ENCODE measurements at places on chromosomes 3 and 15.

- no peak for DNase-seq
These were observed 91.6 kb upstream of the LIPC start for GRCh38 chr15:58340176-58340575.

DNA sequence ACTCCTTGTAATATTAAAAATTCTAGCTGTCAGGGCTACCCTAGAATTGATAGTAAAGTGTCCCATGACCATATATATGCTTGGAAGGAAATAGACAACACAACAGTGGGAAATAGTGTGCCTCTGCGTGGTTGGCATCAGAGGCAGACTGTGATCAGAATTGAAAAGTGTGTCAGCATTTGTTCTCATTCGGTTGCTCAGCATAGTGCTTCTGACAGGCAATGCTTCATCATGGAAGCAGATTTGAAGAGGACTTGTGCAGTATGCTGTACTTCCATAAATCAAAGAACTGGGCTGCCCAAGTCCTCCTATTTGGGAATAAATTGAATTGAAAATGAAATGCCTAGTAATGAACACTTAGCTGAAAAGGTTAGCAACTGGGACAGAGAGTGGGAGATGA is 435.7 kb downstream of the DIPK2A start:
- DNase-seq = no peak

DNA sequence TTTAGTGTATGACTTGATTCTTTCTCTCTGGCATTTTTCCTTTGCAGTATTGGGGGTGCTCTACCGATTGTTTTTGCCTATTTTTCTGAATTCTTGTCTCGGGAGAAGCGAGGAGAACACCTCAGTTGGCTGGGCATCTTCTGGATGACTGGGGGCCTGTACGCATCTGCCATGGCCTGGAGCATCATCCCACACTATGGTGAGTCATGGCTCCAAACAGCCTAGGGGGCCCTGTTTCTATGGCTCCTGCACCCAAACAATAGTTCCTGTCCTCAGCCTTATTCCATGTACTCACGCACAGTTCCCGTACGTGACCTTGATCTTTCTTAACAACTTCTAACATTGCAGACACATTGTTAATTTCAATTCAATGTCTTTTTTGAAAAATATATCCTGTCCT is 152.3 kb downstream of the SV2B start:
- DNase-seq = no peak

DNA sequence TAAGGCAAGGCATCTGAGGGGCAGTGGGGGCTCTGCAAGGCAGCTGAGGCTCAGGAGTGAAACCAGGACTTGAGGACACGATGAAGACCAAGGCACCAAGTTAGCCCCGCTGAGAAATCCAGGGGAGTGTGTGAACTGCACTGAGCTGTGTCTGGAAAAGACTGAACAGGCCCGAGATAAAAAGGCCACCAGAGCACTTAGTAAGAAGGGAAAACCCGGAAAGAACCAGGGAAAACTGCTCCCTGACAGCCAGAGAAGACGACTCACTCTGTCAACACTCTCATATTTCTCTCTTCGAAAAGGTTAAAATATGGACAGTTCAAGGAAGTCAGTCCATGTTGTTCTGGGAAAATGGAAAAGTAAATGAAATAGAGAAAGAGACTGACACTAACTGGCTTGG is 109.0 kb downstream of the SEC22A start:
- no peak for DNase-seq

DNA sequence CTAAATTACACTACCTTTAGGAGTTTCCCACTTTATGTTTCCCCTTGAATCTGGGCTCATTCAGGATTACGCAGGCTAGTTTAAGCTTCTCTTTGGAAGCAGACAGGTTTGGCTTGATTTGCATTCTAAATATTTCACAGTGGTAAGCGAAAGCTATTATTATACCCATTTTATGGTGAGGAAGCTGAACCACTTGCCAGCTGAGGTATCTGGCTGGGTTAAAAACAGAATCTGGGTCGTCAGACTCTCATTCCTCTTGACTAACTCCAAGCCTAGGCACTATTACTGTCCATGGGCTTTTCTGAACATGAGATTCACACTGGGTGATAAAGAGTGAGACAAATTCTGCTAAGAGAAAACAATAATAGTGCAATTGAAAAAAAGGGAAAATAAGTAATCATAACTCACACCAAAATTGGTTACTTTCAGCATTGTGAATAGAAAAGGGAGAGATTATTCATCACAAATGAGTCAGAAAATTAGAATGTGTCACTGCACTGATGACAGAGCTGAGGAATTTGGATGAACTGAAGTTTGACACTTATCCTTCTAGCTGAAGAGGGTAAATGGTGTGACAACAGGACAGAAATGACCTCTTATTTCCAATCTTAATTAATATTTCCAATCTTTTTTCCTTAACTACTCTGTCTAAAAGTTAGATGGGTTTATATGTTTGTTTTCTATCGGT is 211.3 kb downstream of the TIGIT start:
- DNase-seq = no peak

DNA sequence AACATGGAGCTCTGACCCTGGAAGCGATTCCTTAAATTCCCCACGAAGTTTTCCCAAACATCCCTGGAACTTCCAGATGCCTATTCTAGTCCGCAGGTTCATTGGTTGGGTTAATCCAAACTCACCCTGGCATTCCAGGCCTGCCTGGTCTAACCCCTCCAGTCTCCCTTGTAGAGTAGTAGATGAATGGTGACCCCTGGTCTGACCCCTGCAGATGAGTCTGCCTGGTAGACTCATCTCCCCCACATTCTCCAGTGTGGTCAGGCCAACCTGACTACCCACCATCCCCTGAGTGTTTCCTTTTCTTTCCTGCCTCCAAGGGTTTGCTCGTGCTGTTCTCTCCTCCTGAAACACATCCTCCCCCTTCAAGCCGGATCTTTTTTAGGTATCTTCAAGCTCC is 10.8 kb upstream of the HRH1 start:
- no peak for DNase-seq

GRCh38 chr15:88255484-88256278 is 858 bp downstream of the NTRK3 start:
- DNase-seq = no peak

- no peak for DNase-seq
These were observed 12.9 kb downstream of the MKRN2 start for GRCh38 chr3:12569836-12570235.

- DNase-seq = no peak
These were observed 92.8 kb downstream of the PCSK6 start for GRCh38 chr15:101396484-101397261.

- DNase-seq = no peak
These were observed 45.4 kb downstream of the EFHB start for GRCh38 chr3:19888428-19889152.

DNA sequence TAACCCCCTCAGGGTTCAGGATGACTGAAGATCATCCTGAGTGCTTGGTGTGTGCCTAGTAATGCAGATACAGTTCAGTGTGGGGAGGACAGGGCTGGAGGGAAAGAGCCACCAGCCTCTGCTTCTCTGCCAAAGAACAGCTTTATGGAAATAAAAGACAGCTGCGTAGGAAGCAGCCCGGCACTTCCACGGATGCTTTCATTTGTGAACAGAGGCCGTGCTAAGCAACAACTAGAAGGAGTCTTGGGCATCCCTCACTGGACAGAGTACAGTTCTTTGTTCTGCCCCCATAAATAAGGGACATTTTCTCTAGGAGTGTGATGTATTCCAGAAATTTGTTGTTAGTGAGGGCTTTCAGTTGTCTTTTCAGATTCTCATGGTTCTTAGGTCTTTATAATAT is 194.8 kb upstream of the RGMA start:
- no peak for DNase-seq

GRCh38 chr15:34818526-34818925 is 23.2 kb upstream of the ACTC1 start:
- DNase-seq = no peak

- no peak for DNase-seq
These were observed 33.3 kb downstream of the MAPK6 start for GRCh38 chr15:52052066-52052935.

DNA sequence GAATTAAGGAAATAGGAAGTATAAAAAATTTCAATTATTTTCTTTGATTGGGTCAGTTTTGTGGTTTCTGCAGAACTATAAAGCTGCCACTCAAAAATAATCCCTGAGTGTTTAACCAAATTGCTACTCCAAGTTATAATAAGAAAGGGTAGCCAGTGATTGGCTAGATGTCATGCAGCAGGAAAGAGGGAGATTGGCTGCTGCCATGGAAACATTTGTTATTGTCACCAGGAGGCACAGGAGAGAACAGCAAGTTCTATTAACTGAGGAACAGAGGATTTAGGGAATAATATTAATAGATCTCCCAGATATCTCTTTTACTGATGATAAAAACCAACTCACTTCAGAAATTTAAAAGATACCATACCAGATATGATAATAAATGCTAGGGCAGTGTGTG is 42.6 kb downstream of the CLDN1 start:
- DNase-seq = no peak

DNA sequence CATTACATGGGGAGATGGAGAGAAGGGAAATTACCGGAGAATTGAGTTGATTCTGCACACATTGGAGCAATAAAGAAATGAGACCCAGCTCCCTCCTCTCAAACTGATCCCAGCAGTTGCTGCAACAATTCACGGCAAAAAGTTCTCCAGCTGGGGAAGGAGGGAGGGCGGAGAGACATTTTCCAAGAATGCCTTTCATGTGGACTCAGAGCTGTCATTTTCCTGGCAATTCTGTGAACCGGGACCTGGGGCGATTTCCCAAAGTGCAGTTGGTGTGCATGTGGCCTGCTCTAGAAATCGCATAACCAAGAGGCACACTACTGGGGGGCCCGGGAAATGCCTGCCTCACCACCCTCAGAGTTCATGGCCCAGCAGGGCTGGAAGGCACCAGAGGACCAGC is 48.7 kb upstream of the IREB2 start:
- DNase-seq = no peak

GRCh38 chr3:52069855-52070254 is 13.5 kb upstream of the DUSP7 start:
- no peak for DNase-seq

DNA sequence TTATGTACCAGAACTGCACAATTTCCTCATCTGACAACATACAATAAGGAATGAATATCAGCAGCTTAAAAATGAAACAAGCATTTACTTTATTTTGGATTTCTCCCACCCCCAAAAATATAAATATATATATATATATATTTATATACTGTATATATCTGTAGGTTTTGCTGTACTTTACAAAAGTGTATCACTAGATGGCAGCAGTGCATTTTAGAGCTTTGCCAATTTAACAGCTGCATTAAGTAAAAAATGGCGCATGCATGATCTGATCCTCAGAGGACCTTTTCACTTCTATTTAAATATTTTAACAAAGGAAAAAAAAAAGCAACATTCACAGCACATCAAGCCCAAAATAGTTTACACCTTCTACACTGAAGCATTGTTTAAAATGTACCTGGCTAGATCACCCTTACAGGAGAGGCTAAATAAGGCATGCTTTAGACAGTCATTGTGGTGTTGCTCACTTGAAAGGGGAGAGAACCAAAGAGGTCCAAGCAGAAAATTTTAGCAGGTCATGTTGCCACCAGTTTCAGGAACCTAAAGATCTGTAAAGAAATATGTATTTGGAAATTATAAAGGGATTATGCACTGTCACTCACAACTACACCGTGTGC is 72.6 kb downstream of the NPTN start:
- no peak for DNase-seq

DNA sequence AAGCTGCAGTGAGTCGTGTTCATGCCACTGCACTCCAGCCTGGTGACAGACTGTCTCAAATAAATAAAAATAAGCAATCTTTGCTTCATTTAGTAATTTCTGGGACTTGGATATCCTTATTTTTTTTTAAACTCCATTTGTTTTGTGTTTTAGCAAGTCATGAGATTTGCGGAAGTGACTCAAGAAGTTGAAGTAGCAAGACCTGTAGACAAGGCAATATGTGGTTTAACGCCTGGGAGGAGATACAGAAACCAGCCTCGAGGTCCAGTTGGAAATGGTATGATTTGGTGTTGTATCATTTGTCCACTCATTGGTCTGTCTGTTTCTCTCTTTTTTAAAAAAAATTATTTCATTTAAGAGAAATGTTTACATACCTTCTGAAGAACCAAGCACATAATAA is 16.6 kb upstream of the RPLP1 start:
- no peak for DNase-seq

GRCh38 chr15:97947465-97948260 is 12.8 kb upstream of the ARRDC4 start:
- DNase-seq = no peak

- DNase-seq = no peak
These were observed 34.7 kb upstream of the C3orf38 start for GRCh38 chr3:88114878-88115549.

DNA sequence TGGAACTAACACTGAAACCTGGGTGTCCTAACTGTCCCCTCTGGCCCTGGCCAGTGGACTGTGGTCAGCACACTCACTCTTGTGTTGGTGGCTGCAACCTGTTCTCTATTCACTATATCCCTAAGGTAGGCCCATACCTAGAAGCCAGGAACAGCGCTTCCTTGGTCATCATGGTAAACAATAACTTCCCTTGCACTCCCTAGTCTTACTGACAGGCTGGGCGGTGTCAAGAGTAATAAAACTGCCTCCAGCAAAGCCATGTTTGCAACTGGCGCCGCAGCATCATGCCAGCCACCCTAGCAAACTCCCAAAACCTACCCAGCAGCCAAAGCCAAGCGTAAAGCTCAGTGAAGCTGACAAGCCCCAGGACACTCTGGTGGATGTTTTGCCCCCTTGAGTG is 63.1 kb upstream of the TSEN2 start:
- DNase-seq = no peak

GRCh38 chr15:61275901-61276300 is 46.8 kb upstream of the RORA start:
- no peak for DNase-seq

DNA sequence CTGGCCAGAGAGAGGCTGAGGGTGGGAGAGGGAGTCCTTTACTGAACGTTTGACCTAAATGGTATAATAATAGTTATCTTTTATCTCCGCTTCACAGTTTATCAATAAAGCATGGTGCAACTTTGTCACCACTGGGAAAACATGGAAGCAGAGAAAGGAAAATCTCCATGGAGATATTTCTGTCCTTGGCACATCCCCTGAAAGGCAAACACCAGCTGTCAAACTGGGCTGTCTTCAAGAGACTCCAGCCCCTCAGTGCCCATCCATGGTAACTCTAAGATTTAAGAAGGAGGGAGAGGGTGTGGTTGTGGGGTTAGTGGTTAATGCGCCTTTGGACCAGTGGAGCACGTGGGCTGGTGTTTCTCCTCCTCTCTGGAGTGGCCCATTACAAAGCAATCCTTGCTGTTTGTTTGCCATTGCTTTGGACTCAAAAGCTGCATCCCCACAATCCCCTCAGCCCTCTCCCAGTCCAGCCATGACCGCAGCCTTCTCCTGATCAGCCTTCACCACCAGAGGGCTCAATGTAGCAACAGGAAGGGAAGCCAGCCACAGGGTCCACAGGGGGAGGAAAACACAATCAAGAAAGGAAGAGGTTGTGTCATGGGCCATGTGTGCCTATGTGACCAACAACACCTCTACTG is 38.2 kb upstream of the FAM174B start:
- no peak for DNase-seq

- DNase-seq = no peak
These were observed 193.4 kb downstream of the SUCLG2 start for GRCh38 chr3:67460841-67461510.

DNA sequence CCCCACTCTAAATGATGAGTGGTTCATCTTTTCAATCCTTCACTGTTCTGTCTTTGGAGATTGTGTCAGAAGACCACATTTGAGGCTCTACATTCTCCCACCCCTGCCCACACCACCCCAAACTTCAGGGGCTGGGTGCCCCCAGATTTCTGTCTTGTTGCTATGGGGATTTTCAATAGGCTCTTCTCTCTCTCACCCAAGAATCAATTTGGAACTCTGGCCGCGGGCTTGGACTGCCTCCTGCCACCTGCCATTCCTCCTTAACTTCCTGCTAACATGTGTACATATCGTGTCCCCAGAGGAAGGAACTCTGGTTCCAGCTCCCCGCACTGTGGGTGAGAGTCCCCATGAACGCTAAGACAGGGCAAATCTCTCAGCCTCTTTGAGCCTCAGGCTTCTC is 67.4 kb upstream of the LARS2 start:
- DNase-seq = no peak
